ENCODE measurements at places on chromosomes 5 and 9.
A peak's percentile ranks its signal among the peaks of the same experiment; 100 is the strongest.

DNA sequence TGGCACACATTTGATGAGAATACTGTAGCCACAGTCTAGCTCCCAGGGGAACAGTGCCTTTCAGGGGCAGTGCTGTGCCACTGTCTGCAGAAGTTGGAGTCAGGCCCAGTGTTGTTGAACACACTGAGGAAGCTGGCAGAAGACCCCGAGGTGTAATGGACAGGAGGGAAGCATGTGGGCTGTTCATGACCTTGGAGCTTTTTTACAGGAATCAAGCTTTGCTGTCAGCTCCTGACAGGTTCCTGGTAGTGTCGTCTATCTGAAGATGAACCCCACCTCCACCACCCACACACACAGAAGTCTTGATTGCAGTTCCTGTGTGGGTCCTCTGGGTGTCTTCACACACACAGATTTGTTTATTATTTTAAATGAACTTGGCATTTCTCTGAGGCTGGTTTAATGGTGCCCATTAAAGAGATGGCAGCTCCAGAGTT is 40.3 kb upstream of the TNFAIP8 start:
- peak; percentile 74 for DNase-seq

- DNase-seq, result no peak
Measured at GRCh38 chr9:84669288-84670137, at the start of gene NTRK2. TSS of gene NTRK2 (plus strand) at chr9:84669729. CDS start at chr9:84670749, 1,020 bp downstream.

DNA sequence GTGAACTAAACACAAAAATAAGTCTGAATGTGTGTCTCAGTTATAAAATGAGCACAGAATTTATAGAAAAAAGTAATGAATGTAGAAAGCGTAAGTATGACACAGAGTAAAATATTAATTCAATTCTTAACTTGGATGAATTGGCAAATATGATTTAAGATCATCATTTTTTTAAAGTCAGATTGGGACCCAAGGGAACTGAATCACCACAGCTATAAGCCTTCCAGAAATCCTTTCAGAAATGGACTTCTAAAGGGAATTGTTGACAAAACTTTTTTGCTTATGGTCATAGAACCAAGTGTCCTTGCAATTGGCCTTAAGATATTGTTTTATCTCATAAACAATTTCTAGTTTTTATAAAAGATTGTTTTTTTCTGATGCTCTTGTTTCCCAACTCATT is 495.1 kb upstream of the DAB2 start:
- no peak for DNase-seq

DNA sequence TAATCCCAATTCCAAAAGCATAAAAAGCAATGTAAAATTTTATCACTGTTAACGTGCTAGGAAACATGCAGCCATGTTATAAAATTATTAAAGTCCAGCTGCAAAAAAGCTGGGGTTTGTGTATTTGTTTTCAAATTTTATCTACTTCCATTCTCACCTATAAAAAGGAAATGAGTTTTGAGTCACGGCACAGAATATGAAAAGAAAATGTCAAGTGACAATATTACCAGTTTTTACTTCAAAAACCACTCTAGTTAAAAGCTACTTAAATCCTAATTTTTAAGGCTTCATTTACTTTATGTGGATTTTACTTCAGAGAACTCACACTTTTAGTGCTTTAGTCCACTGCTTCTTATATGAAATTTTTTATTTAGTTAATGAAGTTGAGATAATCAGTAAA is 72.7 kb upstream of the IFNE start:
- DNase-seq, result no peak

DNA sequence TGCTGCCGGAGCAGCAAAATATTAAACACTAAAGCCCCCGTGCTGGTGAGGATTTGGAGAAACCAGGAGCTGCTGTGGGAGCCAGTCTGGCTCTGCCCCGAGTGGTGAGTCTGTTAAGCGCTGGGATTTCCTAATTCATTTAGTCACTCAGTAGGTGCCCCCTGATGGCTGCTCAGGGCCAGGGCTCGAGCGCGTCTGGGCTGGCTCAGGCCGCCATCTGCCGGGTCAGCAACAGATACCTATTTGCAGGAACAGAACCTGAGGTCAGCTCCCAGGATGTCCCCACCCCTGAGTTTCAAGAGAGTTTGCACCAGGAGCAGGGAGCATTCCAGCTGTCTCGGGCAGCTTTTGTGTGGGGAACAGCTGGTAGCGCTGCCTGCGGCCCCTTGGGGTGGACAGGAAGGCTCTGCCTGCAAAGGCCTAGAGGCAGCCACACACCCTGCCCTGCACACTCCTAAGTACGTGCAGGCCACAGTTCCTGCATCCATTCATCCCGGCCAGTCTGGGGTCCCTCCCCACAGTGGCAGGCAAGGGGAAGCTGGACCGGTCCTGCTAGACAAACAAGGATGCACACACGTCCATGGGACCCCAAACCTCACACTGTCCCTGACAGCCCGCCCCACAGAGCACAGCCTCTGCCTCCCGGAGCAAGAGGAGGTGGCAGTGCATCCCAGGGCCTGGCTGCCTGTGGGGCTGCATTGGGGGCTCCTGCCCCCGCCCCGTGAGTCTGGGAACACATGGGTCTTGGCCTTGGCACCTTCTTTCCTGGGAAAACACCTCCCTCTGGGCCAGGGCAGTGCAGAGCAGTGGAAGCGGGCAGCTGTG is 83.7 kb downstream of the ADAMTS2 start:
- DNase-seq, result no peak
